ENCODE measurements at places on chromosomes 11 and 22.

DNA sequence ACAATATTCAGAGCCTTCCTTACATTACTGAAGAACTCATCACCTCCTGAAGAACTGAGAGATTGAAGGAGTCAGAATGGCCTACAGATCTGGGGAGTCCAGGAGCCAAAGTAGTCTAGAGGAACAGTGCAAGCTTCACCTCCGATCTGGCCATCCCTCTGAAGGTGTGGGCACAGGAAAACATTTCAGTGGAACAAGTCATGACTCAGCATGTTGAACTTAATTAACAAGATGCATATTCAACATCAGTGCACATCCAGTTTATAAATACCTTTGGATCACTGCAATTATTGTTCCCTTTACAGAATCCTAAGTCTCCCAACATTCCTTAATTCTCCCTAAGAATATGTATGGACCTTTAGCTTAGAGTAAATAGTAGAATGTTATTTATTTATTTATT is 25.5 kb downstream of the PAAF1 start:
- no peak for DNase-seq

- no peak for DNase-seq
Observed at GRCh38 chr22:21635771-21636510, 3.4 kb downstream of the CCDC116 start.

GRCh38 chr11:46437122-46437689 is 45.6 kb upstream of the CHRM4 start:
- DNase-seq: no peak

- DNase-seq: no peak
Observed at GRCh38 chr11:93084727-93085505, 112.9 kb downstream of the SLC36A4 start.

Measured in cortex of kidney (tissue), 1 donor.